Left ventricle myocardium superior (tissue), 1 donor: ENCODE measurements at places on chromosomes 16 and 17. TPM values are rescaled to one million over a fixed set of nuclear protein-coding genes. Genes with fewer than 3 reads are reported as not detected.

TMEM92 gene
- not detected for total RNA-seq

KRTAP17-1 gene
- total RNA-seq: not detected

SOCS1 gene
- 3.8 TPM for total RNA-seq

LGALS3BP gene
- 822 TPM for total RNA-seq

KCNAB3 gene
- total RNA-seq: 0.52 TPM

TBC1D3G gene
- not detected for total RNA-seq

FOXL1 gene
- 0.32 TPM for total RNA-seq

SKAP1 gene
- total RNA-seq: 0.27 TPM

KRTAP1-5 gene
- not detected for total RNA-seq

MYCBPAP gene
- 0.55 TPM for total RNA-seq

CD300A gene
- 1.9 TPM for total RNA-seq

MYO15B gene
- 48.2 TPM for total RNA-seq

GRCh38 chr16:89934611-89935553, 11.7 kb downstream of the TUBB3 start:
- DNase-seq: no peak

DNA sequence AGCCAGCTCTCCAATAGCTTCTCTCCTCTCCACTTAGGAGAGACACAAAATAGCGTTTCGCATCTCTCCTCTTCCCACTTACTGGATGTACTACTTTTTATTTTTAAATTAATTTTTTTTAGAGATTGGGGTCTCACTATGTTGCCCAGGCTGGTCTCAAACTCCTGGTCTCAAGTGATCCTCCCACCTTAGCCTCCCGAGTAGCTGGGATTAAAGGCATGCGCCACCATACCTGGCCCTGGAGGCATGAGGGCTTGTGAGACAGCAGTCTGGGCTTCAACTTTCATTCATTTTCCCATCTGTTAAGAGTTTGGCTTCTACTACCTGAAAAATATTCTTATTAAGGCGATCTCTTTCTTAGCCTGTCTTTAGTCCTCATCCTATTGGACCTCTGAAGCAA, 18.3 kb downstream of the SLC7A6OS start:
- DNase-seq: no peak

GRCh38 chr17:31794111-31794510, 64.9 kb downstream of the COPRS start:
- no peak for DNase-seq

- DNase-seq: no peak
These were observed 1.5 kb downstream of the SOCS7 start for GRCh38 chr17:38353086-38353604.

GRCh38 chr16:81212830-81213465, 25.5 kb upstream of the BCO1 start:
- no peak for DNase-seq

DNA sequence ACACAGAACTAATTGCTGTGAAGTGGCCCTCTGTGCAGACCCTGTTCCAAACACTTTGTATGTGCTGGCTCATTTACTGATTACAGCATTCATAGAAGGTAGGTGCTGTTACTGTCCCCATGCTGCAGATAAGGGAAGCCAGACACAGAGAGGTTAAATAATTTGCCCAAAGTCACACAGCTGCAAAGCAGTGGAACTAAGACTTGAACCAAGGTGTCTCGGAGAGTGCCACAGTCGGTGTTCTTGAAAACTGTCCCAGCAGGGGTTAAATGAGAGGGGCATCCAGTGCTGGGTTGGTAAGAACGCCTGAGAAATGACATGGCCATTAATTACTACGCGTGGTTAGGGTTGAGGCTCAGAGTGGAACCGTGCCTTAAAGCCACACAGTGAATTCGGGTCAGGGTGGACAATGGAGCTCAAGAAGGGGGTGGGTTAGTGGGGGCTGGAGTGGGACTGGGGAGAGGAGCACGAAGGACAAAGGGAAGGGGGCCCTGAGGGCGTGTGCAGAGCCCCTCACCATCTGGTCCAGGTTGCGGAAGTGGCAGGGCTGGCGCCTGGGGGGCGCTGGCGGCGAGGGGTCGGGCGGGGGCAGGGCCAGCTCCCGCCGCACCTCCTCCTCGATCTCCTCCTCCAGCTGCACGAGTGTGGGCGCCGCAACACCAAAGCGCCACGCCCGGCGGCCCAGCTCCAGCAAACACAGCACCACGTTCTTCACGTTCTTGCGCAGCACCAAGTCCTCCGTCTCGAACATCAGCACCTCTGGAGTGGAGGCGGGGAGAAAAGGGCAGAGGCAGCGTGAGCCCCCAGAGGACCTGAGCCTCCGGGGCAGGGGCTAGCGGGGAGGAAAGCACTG, 3.3 kb downstream of the GAS2L2 start:
- DNase-seq: no peak

DNA sequence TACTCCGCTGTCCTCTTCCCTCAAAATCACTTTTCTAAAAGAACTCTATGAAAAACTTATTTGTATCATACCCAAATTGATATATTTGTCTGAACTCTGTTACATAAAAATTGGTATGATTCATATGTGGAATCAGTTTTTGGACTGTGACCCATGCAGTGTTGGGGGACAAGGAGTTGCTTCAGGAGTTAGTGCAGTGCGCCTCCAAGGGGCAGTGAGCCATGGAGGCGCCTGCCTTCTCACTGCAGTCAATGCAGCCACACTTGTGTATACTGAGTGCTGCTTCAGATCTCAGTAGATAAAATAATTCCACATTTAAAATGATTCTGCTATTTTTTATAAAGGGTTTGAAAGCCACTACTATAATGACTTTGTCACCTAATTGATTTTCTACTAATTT, 32.5 kb downstream of the DGKE start:
- DNase-seq: no peak

GRCh38 chr16:57794849-57795430, 7.4 kb downstream of the KIFC3 start:
- DNase-seq: no peak

DNA sequence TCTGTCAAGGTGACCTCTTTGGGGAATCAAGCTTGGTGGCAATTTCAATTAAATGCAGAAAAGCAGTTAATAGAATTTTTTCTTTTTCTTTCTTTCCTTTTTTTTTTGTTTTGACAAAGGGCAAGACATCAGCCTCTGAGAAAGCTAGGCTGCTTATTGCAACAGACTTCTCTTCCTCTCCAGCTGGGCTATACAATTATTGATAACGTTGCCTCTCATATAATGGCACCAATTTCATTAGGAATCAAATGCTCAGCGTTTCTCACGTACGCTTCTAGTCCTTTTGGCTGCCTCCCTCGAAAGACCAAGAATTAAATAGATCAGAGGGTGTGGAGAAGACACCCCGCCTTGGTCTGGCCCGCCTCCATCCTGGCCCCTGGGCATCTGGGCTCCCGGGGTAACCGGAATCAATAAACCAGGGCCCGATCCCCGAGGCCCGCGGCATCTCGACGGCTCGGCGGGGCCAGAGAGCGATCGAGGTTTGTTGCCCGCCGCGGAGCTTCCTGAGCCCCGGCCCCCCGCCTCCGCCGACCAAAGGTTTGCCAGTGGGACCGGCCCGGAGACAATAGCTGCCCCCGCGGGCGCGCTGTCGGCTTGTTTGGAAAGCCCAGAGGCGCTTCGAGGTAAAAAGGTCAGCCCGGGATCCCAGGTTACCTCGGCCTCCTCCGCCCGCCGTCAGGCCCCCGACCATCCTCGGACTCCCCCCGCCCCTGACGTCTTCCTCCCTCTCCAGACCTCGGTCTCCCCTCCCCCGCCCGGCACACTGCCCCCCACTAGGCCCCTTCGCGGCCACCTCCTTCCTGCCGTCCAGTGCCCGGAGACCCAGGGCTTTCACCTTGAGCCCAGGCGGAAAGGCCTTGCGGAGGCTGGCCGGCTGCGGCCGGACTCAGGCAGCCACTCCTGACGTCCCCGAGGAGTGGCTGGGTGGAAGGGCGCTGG, 3.9 kb downstream of the HOXB1 start:
- no peak for DNase-seq

DNA sequence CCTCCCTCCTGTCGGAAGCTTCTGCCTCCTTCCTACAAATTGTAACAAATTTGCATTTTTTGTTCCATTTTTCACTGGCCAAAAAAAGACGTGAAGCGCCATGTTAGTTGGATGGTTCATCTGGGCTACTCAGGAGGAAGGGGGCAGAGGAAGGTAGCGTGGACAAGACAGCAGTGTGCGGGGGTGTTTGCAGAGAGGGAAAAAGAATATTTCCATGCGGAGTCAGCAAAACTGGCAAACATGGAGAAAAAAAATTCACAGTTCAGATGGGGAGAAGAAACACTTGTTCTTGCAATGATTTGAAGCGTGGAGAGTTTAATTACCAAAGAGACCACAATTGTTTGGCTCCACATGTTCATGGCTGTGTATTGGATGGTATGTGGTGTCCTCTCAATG, 138.8 kb upstream of the ERCC4 start:
- DNase-seq: no peak

GRCh38 chr16:22728167-22728836, 85.7 kb upstream of the HS3ST2 start:
- DNase-seq: no peak

DNA sequence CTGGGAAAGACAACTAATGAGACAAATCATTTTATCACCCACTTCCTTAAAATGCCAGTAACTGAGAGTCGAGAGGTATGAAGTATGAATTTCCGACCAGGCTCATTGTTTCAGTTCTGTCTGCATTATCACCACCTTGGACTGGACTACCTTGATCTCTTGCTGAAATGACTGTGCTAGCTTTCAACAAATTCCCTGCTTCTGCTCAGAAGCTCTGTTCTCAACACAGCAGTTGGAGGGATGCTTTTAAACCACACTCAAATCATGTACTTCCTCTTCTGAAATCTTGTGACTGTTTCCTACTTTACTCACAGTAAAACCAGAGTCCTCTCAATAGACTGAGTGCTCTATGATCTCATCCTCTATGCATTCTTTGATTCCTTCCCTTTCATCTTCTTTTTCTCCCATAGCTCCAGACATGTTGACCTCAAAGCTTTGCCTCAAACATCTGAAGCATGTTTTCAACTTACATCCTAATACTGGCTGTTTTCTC, 195.8 kb downstream of the KCNJ2 start:
- DNase-seq: no peak

DNA sequence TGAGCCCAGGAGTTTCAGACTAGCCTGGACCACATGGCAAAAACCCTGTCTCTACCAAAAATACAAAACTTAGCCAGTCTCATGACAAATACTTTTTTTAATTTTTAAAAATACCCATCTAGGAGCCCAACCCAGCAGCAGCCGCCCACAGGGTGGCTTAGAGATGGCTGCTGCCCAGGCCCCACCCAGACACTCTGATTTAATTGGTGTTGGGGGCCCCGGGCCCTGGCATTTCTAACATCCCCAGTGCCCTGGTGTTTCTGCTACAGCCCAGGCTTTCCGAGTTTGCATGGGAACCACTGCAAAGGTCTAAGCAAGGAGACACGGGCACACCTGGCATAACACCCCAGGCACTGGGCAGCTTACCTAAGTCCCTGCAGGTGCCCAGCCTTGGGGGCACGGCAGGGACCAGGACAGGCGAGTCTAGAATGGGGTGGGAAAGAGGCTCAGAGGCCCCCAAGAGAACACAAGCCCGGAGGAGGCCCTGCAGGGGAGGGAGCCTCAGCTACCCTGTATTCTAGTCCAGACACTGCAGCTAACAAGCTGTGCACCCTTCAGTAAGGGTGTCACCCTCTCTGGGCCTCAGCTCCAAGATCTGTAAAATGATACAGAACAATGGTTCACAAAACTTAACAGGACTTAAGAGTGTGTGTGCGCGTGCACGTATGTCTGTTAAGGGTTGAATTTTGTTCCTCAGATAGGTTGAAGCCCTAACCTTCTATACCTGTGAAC, 48.8 kb downstream of the RMI2 start:
- DNase-seq: peak; percentile 13
